ENCODE measurements at places on chromosomes 3 and 15.

DNA sequence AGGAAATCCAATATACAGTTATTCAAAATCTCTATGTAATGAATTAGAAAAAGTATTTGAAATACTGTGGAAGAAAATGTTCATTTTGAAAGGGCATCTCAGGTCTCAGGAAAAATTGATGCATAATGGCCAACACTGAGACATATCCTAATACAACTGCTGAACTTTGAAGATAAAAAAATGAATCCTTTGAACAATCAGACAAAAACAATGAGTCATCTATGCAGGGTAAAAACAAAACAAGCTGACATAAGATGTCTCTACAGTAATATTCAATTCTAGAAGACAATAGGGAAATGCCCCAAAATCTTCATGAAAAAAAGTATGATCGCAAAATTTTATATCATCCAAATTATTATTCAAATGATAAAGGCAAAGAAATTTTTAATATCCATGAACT is 34.0 kb upstream of the ZNF280D start:
- peak; percentile 3 for DNase-seq

DNA sequence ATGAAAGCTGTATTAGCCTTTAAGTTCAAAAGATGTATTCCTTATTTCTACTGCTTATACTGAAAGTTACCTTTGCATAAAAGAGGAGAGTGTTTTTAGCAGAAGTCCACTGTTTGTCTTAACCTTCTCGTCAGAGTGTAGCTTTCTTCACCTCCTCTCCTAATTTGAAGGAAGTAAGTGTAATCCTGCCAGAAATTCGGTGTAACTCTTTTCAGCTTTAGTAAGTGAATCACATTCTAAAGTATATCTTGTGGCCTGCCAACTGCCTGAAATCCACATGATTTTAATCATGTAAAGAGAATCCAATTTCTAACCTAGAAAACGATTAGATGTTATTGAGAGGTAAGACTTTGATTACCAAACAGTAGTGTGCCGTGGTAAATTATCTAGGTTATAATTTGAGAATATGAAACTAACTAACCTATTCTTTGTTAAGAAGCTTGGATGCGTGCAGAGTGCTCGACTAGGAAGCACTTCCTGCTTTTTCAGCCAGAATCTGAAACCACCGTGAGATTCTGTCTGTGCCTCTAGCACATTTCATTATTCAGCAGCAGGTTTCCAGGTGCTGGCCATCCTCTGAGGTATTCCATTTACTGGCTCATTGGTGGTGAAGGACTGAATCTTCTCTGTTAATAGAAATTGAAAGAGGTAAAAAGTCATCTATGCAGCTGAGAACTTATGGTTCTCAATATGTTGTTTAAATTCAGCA is 7.5 kb downstream of the GYG1 start:
- no peak for DNase-seq

DNA sequence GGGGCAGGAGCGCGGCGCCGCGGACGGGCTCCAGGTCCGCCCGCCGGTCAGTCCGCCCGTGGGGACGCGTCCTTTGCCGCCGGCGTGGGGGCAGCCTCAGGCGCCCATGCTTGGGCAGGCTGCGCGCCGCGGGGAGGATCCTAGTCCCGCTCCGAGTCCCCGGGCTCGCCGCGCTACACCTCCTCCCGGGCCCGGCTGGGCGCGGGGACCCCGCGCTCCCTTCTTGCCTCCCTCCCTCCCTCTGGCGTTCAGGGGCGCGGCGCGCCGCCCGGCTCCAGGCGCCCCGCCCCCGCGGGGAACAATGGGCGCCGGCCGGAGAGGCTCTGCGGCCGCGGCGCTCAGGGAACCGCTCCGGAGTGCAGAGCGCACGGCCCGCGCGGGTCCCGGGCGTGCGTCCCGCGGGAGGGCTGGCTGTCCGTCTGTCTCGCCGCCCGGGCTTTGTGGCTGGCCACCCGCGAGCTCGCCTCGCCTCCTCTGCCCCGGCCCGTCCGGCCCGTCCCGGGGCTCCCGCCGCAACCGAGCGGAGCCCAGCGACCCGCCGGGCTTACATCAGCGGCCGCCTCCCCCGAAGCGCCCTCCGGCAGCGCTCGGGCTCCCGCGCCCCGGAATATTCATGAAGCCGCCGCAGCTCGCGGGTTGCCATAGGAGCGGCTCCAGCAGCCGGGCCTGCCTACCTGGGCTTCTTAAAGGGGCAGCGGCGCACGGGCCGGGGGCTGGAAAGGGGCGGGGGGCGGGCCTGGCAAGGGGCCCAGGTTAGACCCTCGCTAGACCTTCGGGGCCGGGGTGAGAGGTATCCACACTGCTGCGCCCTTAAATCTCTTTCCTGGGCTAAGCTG is at the start of gene HCN4:
HCN4 (minus strand) TSS at position 658 of the 836 bp plus-strand sequence. CDS start 688 bp downstream, outside the sequence.
- DNase-seq: peak; percentile 51

- DNase-seq: no peak
These were observed 68.9 kb upstream of the PPP2R3A start for GRCh38 chr3:135896613-135897012.

- DNase-seq: no peak
These were observed 4.6 kb upstream of the TBL1XR1 start for GRCh38 chr3:177201700-177202397.

GRCh38 chr3:70179111-70179510 is 133.3 kb downstream of the MDFIC2 start:
- no peak for DNase-seq

DNA sequence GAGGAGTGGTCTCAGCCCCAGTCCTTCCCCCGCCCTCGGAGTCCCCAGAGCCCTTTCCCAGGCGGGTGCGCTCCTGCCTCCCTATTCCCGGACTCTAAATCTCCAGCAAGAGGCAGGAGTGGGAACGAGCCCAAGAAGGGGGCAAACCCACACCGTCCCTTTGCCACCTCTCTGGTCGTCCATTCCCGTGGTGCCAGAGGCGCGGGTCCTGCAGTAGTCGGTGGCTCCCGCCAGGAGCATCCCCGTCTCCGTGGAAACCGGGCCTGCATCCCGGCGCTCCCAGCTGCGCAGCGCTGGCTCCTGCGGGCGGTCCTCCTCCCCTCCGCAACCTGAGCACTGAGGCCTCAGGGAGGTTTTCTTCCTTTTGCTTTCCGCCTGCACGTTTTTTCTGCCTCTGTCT is 44.8 kb downstream of the LHFPL4 start:
- DNase-seq: peak; percentile 21

- no peak for DNase-seq
These were observed 106.0 kb upstream of the TRIM42 start for GRCh38 chr3:140571836-140572235.

DNA sequence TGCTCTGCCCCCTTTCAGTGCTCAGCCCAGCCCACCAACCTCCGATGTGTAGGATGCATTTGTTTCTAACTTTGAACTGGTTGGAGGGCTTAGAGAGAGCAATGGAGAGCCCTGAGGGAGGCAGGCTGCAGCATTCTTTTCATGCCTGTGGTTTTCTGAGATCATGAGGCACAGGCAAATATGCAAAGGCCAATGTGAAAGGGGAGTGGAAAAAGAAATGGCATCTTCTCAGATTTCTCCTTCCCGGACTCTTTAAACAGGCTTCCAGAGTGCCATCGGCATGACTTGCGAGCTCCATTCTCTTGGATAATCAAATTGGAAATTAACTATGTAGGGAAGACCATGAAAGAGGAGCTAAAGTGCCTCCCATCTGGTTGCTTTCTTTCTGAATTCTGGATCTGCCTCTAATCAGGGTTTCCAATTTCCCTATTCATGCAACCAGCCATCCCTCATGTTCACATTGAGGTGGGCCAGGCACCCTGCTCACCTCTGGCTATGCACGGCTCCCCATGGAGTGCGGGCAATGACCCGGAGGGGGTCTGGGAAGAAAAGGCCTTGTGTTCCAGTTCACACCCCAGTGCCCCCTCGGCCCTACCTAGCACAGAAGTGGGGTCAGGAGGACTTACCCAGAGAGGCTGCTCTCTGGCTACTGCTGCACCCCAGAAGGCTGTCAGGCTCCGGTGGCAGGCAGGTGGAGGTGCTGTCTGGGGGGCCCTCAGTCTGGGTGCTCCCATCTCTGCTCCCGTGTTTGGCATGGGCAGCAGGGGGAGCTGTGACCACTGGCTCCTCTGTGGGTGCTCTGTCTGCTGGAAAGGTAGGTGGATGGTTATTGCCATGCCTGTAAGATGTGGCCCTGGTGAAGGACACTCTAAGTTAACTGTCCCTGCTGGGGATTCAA is 16.1 kb downstream of the AMOTL2 start:
- peak; percentile 33 for DNase-seq

GRCh38 chr15:63560741-63561448 is 36.3 kb upstream of the FBXL22 start:
- no peak for DNase-seq

Measured in DMS53 (cell line).